ENCODE measurements at places on chromosomes 13 and 19.

- DNase-seq, result no peak
These were observed 38.7 kb downstream of the SOHLH2 start for GRCh38 chr13:36175621-36176020.

- DNase-seq, result no peak
These were observed 8.6 kb downstream of the RGCC start for GRCh38 chr13:41465898-41466320.

GRCh38 chr19:4715529-4716221, 8.0 kb downstream of the DPP9 start:
- no peak for DNase-seq

DNA sequence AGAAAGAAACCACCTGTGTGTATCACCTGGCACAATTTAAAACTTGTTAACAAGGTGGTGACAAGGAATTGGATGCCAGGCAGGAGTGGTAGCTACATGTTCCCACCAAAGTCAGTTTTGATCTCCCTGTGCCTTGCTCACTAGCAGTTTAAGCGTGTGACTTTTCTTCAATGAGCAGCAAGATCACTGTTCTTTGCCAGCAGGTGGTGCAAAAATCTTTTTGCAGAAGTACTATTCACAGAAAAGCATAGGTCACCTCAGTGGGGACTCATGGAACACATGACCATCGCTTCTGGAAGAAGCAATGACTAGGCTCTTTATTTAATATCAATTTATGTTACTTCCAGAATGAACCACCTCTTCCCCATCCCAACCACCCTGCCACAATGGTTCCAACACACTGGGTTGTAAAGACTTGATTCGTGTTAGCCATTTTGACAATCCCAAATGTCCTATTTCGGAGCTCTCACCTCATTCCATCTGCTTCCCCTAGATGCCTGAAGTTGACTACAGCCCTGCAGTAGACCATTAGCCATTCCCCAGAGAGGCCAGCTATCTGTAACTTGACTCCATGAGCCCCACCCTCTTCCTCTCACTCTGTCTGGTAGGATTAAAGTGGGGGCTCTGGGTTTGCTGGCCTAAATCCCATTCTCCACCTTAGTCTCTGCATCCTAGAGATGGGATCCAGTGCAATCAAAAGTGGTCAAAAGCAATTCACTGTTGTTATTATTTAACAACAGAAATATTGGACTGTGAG, 59.1 kb upstream of the TNFRSF19 start:
- DNase-seq, result no peak

GRCh38 chr13:55669051-55669450, 1471.7 kb upstream of the PRR20A start:
- no peak for DNase-seq

- DNase-seq, result no peak
These were observed 24.9 kb downstream of the MED26 start for GRCh38 chr19:16603090-16603489.

DNA sequence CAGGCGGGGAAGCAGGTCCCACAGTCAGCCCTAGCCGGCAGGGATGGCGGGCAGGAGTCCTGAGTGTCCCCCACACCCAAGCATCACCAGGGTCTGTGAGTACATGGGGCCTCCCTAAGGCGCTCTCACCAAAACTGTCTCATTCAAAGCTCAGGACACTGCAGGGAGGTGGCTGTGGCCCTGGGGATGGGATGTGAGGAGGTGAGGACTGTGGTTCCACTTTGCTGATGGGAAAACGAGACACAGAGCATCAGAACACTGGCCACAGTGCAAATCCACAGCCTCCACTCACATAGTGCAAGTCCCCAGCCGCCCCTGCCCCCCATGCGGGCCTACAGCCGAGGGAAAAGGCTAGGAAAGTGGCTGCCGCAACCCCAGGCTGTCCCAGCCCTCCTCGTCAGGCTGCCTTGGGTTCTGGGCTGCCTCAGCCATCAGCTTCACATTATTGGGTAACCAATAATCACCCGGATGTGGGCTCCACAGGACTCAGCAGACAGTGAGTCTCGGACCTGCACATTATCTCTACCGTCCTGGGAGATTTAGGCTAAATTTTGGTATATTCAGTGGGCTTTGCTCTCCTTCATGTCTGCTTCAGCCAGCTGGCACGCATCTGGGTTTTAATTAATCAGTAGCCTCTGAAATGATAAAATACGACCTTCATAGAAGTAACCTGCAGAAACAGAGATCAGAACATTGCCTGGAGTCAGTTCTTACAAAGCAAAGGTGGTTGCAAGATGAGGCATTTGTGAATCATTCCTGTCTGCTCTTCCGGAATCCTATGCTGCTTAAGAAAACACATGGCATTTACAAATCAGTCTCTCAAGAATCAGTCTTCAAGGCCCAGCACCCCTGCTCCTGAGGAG, 77.0 kb downstream of the SOX1 start:
- DNase-seq, result no peak

Measured in tibial artery (tissue), 4 donors.